NCI-H2227 treated with DMSO at 0.1 percent for 48 hours (cell line): ENCODE measurements at places on chromosomes 12 and 14.

GRCh38 chr12:4958697-4959375, 49.1 kb downstream of the KCNA1 start:
- DNase-seq, result no peak

DNA sequence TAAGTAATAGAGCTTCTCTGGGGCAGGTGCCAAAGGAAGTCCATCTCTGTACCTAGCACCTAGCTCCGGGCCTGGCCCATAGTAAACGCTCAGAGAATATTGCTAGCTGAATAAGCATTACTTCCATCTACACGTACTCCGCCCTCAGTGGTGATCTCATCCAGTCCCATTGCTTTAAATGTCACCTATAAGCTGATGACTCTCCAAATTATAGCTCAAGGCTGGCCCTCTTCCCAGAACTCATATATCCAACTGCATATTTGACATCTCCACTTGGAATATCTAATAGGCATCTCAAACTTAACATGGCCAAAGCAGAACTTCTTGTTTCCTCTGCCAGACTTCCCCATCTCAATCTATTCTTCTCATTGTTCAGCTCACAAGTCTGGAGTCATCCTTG, 6.9 kb upstream of the DYNLL1 start:
- no peak for DNase-seq

- DNase-seq, result no peak
These were observed 51.8 kb upstream of the PRICKLE1 start for GRCh38 chr12:42641221-42641885.

DNA sequence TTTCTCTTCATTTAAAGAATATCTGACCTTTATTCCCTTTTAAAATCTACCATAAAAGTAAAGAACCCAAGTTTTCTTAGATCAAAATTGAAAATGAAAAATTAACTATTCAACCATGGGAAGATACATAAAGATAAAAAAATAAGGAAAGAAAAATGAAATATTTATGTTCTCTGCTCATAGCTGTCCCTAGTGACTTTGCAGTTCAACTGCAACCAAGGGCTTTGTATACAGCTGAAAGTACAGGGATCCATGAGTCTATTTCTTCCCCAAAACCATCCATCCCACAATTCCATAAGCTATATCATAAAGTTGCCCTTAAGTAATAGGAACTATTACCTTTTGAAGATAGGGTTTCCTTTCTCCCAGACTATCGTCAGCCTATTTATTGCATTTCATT, 113.1 kb downstream of the ITPR2 start:
- no peak for DNase-seq

GRCh38 chr14:51917193-51917592, 56.8 kb downstream of the GNG2 start:
- DNase-seq, result no peak

- DNase-seq, result no peak
These were observed 25.4 kb downstream of the BCL11B start for GRCh38 chr14:99246536-99247097.

- no peak for DNase-seq
These were observed 17.0 kb downstream of the RHOF start for GRCh38 chr12:121776190-121777098.

GRCh38 chr12:131356485-131357184, 354.3 kb upstream of the SFSWAP start:
- no peak for DNase-seq

DNA sequence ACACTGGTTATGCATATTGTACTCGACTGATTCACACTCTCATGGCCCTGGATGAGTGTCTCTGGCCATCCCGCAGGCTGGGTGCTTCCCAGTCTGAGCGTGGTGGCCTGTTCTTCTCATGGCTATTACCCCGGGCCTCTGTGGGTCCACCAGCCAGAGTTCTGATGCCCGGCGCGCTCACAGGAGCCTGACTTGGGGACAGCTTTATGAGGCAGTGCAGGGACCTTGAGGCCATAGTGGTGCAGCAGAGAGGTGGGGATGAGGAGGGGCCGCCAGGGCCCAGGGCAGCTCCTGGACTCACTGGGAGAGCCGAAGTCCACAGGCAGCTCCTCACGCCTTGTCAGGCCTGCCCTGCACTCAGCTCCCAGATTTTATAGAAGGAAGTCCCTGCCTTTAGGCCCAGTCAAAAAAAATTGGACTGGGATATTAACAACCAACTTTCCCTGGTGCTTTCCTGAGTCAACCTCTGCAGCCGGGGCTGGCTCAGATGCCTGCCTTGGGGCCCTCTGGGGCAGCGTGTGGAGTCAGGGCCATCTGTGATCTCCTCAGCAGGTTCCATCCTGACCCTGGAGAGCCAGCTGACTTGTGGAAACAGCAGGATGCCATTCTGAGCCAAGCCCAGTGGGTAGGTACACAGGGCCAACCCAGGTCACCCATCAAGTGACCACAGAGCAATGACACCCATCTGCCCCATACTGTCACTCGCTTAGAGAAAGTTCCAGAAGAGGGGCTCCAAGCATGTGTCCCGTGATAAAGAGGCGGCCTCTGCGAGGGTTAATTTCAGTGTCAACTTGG, 89.4 kb upstream of the DIO3 start:
- no peak for DNase-seq

DNA sequence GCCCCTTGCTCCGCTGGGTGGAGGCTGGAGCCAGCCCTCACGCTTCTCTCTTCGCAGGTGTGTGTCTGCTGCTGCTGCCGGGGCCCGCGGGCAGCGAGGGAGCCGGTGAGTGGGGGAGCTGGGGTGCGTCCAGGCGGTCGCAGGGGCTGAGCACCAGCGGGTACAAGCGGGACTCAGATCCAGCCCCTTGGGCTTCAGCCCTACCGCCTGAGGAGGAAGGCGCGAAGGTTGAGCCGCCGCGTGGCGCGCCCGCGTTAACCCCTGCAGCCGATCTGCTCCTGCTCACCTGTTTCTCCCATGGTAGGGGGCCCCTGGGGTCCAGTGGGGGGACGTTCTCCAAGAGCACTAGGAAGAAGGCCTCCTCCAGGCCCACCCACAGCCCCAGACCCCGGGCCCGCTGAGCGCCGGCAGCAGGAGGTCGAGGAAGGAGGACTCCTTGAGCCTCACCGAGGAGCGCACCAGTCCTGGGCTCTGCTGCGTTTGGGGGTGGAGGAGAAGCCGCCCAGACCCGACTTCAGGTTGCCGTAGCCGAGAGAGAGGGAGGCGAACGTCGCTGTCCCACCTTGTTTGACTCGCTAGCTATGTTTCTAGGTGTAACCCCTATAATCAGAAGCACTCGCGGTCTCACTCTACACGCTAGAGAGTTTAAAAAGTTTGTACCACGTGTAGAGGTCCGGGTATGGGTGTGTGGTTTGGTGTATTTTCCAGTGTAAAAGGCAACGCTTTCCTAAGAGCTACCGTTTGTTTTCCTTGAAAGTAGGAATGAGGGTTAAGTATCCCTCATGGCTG, 834 bp downstream of the COCH start:
- no peak for DNase-seq

DNA sequence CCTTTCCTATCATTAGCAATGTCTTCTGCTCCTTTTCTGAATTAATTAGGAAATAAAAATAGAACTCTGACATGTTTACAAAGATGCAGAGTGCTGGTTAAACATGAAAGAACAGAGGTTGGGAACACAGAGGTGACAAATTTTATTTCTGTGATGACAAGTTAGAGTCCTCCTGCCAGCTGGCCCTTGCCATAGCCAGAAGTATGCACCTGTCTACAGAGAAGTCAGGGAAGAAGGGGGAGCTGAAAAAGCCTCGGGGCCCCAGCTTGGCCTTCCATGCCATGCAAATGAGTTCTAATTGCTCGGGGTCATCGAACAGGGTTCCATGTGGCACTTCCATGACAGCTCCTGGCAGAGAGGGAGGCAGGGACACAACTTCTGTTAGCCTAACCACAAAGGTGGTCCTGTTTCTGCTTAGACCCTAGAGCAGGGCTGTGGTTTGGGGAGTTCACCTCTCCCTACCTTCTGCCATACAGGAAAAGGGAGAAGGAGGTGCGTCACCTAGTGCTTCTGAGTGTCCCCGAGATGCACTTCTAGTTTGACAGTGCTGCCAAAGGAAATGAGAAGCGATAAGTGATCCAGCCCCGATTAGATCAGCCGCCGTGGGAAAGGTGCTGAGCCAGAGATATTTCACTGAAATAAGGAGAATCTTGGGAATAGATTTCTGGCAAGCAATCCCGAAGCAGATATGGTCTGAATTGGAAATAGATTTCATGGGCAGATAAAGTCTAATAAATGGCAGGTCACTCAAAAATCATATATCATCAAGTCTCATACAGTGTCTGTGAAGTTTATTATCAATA, 155.8 kb upstream of the FOXN3 start:
- no peak for DNase-seq

DNA sequence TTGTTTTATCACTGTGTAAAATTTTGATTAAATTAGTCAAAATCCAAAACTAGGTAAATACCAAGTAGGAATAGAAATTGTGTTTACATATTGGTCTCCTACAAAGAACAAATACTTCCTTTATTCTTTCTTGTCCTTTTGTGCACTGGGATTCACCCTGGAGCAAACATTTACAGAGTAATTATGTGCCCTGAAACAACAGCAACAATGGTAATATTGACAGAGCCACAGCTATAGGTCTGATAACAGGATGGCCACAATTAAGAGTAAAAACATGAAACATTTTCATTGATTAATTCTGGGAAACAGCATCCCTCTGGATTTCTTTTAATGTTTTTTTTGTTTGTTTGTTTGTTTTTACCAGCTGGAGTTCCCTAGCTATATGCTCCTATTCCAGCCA, 61.2 kb downstream of the SLC38A6 start:
- no peak for DNase-seq

DNA sequence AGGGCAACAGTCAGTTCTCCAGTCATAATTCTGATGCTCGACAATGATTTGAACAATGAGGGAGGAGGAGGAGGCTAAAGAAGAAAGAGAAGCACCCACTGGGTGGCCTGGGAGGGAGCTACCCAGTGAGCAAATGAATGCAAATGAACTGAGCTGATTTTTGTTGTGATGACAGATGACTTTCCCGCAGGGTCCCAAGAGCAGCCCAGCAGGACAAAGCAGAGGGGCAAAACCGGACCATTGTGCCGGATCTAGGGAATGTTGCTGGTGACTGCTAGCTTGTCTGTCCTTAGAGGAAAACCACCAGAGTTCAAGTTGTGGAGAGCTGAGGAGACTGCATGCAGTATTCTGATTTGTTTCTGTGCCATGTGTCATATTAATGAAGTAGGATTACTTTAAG, 162.8 kb downstream of the MON2 start:
- no peak for DNase-seq

DNA sequence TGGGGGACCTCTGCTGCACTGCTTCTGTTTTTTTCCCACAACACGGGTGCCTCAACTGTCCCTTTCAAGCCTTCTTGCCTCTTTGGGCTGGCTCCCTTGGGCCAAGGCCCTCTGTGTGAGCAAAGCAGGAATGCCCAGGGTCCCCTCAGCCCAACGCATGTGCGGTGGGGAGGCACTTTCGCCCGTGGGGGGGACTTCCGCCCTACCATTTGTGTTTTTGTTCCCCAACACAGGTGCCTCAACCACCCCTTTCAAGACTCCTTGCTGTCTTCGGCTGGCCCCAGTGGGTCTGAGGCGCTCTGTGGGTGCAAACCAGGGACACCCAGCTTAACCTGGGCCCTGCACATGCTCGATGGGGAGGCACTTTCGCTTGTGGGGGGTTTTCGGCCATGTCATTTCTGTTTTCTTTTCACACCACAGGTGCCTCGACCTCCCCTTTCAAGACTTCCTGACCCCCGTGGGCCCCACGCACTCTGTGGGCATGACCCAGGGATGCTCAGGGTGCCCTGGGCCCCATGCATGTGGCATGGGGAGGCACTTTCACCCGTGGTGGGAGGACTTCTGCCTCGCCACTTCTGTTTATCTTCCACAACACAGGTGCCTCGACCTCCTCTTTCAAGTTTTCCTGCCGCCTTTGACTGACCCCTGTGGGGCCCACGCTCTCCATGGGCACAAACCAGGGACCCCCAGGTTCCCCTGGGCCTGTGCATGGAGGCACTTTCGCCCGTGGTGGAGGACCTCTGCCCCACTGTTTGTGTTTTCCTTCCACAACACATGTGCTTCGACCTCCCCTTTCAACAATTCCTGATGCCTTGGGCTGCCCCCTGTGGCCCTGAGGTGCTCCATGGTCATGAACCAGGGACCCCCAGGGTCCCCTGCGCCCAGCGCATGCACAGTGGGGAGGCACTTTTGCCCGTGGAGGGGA, 365.7 kb downstream of the ALG10 start:
- DNase-seq, result no peak

DNA sequence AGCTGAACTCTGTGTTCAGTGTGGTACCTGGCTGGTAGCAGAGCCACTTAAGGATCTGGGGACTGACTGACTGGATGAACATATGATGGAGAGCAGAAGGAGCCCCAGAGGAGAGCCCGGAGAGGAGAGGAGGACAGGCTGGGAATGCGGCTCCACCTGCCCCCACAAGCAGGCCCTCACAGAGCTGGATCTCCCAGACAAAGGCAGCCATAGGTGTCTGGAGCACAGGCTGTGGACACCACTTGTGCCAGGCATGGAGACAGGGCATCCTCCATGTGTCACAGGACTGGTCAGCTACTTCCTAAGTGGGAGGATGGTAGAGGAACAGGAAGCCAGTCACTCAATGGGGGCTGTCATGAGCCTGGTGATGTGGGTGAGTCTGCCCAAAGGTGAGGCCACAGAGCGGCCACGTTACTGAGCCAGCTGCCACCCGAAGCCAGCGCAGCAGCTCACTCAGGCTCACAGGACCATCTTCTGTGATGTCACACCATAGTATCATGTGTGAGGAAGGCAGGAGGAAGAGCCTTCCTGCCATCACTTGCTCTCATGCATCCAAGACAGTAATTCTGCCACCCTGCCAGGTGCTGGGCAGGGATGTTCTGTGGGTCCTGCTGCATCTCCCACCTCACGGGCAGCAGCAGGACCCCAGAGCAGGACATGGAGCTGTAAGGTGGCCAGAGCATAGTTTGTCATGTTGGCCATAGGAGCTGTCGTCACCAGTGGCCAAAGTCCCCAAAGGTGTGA, 72.1 kb downstream of the PRIMA1 start:
- DNase-seq, result no peak

GRCh38 chr14:103542605-103543088, 13.7 kb downstream of the TRMT61A start:
- DNase-seq, result no peak

GRCh38 chr12:76563061-76563460, 3.5 kb upstream of the OSBPL8 start:
- no peak for DNase-seq

DNA sequence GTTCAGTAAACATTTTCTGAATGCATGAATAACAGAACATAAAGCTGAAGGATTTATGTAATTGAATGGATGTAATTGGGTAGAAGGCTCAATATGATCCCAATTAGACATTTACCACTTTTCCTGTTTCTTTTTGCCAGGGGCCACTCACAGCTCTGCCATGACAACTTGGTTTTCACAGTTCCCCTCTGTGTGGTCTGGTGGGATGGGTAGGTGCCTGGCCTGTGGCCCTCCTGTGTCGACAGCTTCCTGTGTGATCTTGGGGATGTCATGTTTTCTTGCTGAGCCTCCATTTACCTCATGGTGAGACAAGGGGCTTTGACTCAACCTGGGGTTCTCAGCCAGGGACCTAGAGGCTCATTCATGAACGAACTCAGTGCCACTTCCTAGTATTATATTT, 12.6 kb upstream of the SERPINA10 start:
- no peak for DNase-seq

GRCh38 chr14:99968941-99969340, 96.3 kb upstream of the EVL start:
- no peak for DNase-seq

GRCh38 chr12:72264548-72265175, 7.5 kb upstream of the TRHDE start:
- DNase-seq, result peak; percentile 19

- DNase-seq, result no peak
These were observed 60.2 kb downstream of the STAB2 start for GRCh38 chr12:103647267-103647666.
